HT1080 (cell line): ENCODE measurements at places on chromosomes 7 and 10.
A peak's percentile ranks its signal among the peaks of the same experiment; 100 is the strongest.

DNA sequence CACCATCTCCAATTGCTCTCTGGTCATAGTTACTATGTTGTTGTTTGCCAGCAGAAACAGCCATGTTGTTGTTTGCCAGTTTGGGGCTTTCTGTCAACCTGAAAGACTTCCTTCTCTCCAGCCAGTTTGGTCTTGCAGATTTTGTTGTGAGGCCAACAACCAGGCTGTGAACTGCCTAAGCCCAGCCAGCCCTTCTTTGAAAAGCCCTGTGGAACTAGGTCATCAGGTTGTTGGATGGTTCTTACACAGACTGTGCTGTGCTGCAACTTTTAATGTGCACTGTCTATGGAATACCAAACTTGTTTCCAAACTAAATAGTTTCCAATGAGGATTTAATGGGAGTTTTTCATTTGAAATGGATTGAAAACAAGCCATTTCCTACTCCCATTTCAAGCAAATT lies 592.7 kb upstream of the GALNT17 start:
- no peak for DNase-seq

DNA sequence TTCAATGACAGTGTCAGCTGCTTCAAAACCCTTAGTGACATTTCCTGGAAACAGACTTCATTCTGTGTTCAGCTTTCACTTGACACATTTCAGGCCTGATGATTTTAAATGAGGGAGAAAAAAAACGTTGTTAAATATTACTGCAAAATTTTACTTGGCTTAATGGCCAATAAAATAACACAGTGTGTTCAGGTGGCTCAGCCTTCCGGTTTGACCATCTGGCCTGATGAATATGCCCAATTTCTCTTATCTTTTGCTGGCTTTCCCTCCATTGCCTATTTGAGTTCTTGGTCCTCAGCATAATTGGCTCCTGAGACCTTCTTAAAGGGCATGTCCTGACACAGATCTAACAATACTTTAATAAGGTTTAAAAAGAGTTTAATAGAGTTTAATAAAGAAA lies 462.4 kb downstream of the ADRA2A start:
- no peak for DNase-seq

DNA sequence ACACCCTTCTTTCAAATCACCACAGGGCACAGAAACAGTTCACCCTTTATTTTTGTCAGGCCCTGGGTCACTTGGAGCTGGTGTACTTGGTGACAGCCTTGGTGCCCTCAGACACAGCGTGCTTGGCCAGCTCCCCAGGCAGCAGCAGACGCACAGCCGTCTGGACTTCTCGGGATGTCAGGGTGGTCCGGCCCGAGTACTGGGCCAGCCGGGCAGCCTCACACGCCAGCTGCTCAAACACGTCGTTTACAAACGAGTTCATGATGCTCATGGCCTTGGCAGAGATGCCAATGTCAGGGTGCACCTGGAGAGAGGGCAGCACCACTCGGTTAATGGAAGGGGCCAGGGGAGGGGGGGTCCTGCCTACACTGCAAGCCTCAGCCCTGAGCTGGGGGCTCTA lies 2.5 kb downstream of the H2BK1 start:
- no peak for DNase-seq

GRCh38 chr7:113710310-113711096 lies 208.3 kb downstream of the PPP1R3A start:
- DNase-seq, result peak; percentile 67

- peak; percentile 39 for DNase-seq
These were observed 213.4 kb downstream of the GPR37 start for GRCh38 chr7:124552217-124552616.

DNA sequence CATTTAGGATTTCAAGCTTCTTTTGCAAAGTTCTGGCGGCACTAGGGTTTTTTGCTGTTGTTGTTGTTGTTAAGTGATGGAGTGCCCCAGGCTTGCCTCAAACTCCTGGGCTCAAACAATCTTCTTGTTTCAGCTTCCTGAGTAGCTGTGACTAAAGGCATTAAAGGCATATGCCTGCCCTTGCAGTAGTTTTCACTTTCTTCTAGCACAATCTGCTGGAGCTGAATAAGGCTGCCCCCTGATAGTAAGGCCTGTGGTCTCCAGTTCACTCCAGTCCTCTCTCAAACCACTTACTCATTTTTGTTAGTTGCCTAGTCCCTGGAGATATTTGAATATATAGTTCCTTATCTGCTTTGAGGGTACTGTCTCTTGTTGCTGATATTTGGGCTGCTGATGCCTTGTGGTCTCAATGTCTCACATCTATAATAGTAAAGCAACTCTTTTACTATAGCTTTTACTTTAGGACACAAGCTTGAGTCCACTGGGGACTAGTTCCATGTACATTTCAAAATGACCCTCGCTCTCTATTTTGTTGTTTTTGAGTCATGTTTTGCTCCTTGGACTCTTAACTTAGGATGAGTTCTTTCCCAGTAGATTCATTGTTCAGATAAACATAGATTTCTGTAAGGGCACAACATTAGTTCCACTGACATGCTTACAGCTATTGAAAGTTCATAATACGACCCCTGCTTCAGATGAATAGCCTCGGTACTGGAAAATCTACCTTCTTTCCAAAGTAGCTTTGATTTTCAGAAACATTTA lies 25.5 kb downstream of the PHF14 start:
- DNase-seq, result no peak

- no peak for DNase-seq
These were observed 138.5 kb upstream of the RET start for GRCh38 chr10:42938351-42938750.

DNA sequence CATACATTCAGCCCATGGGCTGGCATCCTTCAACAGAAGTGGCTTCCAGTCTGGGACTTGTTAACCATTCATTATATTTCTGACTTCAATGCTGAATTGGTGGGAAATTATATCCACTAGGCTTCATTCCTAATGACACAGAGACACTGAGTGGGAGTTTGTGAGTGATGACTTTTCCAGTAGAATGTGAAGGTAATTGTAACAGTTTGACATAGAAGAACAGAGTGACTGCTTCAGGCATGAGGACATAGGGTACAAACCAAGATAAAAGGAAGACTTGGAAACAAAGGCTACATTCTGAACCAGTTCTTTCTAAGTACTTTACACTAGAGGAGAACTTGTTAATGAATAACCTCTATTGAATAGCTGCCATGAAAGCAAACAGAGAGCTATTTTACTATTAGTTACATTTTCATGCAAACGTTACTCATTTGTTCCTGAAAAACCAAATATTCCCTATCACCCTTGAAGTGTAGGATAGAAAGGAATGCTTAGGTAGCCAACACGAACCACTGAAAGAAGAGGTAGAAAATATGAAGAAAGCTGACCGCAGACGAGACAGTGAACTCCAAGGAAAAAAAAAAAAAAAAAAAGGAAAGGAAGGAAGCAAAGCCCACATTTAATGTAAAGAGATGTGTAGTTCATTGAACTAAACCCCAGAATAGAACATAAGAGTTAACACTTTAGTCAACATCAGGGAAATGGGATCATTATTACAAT lies 237.0 kb upstream of the SEMA3C start:
- no peak for DNase-seq

DNA sequence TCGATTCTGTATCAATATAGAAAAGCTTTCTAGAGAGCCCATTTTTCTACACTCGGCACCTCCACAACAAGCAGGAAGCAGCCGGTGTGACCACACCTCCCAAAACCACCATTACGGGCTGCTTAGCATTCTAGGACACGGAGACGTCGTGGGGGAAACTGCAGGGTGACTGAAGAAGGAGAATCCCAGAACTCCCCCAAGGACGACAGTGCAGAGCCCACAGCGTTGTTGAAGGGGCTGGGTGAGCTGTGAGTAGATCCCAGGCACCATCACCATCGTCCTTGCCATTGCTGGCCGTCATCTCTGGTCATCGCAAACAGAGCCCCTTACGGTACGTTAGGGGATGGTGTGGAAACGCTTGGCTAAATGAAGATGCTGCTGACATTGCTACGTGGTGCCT lies 351.8 kb downstream of the PTPRN2 start:
- DNase-seq, result no peak

GRCh38 chr10:114322344-114322743 lies 82.0 kb downstream of the AFAP1L2 start:
- DNase-seq, result no peak

GRCh38 chr10:45592432-45592831 lies 80.1 kb downstream of the ZFAND4 start:
- no peak for DNase-seq

DNA sequence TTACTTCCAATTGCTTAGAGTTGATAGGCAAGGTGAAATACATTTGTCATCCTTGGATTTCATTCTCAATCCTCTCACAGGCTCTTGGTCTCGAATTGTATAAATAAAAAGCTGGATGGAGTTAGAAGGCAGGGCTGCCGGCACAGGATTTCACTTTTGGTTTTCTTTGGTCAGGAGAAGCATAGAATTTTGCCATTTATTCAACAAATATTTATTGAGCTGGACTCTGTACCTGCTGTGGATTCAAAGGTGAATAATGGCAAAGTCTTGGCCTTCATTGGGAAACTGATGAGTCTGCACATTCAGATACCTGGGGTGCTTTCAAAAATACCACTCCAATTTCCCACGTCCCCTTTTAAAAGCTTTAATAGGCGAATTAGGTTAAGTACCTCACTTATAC lies 49.7 kb downstream of the PDK4 start:
- DNase-seq, result no peak

GRCh38 chr10:126598009-126598408 lies 72.5 kb downstream of the C10orf90 start:
- DNase-seq, result peak; percentile 59

GRCh38 chr7:55563596-55564325 lies 8.5 kb downstream of the VOPP1 start:
- no peak for DNase-seq

GRCh38 chr10:128377988-128378387 lies 251.8 kb upstream of the MKI67 start:
- DNase-seq, result no peak

GRCh38 chr10:13238271-13239077 lies 4.3 kb upstream of the UCMA start:
- DNase-seq, result no peak

GRCh38 chr10:110834629-110835301 lies 37.0 kb upstream of the PDCD4 start:
- peak; percentile 9 for DNase-seq

- no peak for DNase-seq
These were observed 22.1 kb upstream of the PRKAR1B start for GRCh38 chr7:749140-749551.

- DNase-seq, result no peak
These were observed 136.0 kb downstream of the CUL2 start for GRCh38 chr10:34954142-34954541.

DNA sequence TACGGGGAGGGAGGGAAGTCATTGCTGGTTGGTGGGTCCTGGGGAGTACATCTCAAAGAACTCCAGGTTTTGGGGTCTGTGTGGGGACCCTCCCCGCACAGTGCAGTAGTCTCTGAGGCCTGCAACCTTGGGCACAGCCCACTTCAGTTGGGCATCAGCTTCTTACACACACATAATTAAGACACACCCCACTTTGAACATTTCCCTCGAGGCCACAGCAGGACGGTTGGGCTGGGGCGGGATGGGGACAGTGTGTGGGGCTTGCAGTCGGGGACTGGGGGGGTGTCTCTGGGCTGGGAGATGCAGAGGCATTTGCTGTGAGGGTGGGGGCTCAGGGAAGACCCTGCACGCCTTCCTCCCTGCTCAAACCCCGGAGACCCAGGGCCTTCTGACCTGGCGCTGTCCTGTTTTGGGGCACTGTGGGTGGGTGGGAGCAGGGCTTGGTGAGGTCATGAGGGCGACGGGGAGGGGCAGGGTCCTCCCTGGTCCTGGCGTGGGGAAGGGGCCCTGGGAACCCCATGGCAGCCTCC lies 1.3 kb downstream of the LFNG start:
- no peak for DNase-seq

DNA sequence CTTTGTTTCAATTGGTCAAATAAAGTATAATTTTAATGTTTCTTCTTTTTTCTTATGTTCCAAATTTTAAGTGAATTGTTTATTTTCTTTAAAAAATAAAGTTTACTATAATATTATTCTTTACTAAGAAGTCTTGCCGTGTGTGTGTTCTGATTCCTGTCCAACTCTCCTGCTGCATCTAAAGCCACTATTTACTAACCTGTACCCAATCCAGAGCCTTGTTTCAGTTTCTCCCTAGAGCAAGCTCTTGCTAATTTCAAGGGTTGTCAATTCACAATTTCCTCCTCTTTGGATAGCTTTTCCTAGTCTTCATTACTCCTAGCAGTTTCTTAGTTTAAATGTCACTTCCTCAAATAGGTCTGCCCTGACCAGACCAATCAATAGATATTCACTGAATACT lies 314.9 kb upstream of the SEMA3A start:
- DNase-seq, result no peak

- peak; percentile 85 for DNase-seq
These were observed 24.5 kb upstream of the EEPD1 start for GRCh38 chr7:36128448-36129047.

DNA sequence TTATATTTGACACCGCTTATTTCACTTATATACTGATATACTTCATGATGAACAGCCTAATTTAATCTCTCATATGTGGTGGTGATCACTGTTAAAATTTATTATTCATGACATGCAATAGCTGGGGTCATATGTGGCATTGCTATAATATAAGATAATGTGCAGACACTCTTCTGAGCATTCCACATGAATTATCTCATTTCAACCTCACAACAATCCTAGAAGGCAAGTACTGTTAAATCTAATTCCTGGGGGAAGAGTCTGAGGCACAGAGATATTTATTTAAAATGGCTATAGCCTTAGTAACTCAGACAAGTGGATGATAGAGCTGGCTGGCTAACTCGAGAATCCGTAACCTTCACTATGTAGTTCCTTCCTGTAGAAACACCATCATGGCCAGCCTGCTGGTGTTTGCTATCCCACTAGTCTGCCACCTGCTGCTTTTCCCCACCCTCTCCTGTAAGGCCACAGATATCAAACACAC lies 46.6 kb upstream of the A1CF start:
- no peak for DNase-seq

- no peak for DNase-seq
These were observed 551.0 kb upstream of the FOXK1 start for GRCh38 chr7:4131063-4131462.

- no peak for DNase-seq
These were observed 16.3 kb upstream of the SAR1A start for GRCh38 chr10:70186571-70186970.

DNA sequence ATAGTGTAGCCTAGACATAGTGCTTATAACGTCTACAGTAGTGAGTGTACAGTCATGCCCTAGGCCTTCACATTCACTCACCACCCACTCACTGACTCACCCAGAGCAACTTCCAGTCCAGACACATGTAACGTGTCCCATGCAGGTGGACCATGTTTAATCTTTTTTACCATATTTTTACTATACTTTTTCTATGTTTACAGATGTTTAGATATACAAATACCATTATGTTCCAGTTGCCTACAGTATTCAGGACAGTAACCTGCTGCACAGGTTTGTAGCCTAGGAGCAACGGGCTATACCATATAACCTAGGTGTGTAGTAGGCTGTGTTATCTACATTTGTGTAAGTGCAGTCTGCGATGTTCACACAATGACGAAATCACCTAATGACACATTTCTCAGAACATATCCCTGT lies 11.0 kb downstream of the MPP7 start:
- peak; percentile 79 for DNase-seq

DNA sequence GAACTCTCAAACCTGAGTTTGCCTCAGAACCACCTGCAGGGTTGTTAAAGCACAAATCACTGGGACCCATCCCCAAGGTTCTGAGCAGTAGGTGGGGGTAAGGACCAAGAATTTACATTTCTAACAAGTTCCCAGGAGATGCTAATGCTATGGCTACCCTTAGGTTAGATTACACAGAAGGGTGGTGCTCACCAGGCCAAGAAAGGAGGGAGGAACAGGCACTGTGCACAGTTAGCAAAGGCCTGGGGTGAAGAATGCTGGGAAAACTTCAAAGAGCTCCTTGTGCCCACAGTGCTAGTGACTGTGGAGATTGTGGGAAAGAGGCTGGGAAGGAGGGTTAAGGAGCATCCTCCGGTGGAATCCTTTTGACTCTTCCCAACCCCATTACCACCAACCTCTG lies 8.7 kb upstream of the PRSS2 start:
- DNase-seq, result no peak
